Jurkat, Clone E6-1 (cell line): ENCODE measurements at places on chromosomes 11 and 22.

DNA sequence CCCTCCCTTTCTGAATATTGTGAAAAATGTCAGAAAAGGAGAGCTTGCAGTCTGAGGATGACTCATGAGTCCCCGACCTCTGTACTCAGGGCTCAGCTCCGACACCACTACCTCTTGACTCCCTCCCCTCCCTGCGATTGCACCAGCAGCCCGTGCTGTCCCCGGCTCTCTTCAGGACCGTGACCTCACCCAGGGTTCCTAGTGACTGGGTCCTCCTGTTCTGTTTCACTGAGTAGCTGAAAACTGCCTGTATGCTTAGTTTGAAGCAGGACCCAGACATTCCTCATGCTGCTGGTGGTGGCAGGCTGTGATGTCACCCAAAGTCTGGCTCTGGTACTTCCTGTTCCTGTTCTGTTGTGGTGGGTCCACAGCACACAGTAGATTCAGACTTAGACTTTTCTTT lies 11.7 kb downstream of the PHRF1 start:
- DNase-seq: no peak

DNA sequence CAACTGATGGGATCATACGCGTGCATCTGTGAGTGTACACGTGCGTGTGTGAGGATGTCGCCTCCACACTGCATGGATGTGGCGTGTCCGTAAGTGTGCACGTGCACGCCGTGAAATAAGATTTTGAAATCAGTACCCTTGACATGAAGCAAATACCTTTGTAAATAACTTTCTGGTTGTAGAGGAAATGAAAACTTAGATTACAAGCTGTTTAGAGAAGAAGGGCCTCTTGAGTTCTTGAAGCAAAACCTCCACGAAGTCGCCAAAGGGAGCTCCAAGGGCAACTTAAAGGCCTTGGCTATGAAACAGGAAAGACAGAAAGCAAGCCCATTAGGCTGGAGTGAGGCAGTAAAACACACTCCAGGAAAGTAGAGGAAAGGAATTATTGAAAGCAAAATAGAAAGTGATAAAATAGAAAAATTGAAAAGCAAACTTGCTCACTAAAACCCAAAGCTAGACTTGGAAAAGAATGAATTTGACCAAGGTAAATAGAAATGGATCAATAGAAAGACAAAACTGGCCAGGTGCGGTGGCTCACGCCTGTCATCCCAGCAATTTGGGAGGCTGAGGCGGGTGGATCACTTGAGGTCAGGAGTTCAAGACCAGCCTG lies 29.7 kb upstream of the TOLLIP start:
- DNase-seq: no peak

DNA sequence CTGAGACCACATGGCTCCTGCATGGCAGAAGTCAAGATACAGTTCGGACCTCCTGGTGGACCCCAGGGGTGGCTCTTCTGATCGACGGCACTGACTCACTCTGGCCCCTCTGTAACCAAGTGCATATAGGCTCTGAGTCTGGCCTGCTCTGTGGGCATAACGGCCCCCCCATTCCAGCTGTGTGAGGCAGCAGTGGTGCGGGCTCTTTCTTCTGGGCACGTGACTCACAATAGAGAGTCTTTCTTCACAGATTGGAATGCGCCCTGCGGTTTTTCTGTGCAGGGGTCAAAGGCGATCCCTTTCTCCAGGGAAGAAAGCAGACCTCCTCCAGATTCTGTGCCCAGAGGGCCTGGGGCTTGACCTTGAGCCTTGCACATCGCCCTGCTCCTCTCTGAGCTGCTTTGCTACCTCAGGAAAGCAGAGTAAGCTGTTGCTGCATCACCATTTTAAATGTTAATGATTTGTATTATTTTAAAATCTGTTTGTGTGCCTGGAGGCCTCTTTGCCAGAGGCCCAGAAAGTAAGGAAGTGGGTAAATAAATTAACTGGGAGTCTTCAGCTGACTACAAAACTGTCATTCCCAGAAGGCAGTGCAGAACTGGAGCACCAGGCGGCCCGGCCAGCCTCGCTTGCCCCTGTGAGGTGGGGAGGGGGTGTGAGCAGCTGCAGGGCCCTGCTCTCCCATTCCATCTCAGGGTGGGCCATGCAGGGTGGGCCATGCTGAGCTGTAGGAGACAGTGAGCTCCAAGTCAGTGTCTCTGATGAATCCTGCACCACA lies 199.0 kb downstream of the GRIK4 start:
- no peak for DNase-seq

DNA sequence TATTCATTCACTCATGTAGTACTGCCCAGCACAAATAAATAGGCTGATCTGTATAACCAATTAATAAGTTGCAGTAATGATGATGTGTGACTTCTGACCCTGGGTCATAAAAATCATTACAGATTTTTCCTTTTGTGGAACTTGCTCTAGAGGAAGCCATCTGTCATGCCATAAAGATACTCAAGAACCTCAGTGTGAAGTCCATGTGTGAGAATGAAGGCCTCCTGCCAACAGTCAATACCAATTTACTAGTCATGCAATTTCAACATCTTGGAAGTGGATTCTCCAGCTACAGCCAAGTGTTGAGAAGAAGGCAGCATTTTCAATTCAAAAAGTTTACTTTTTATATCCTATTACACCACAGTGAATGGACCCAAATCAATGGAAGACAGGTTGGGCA lies 435.6 kb upstream of the LRRC4C start:
- DNase-seq: no peak

DNA sequence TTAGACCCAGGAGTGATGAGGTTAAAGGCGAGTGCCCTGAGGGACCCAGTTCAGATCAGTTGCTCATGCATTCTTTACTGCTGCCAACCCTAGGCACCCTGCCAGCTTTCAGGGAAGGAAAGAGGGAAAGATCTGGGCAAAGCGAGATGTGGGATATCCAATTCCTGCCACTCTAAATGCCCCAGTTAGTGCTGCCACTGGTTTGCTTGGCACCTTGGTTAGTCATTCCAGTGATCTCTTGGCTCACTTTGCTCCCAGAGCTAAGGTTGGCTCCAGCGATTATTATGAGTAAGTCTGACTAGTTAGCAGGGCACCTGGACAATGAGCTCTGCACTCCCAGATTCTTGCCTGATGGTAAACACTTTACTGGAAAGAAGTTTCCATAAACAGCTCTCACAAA lies 85.0 kb downstream of the INSC start:
- DNase-seq: no peak

GRCh38 chr22:37196539-37197450 lies 8.7 kb upstream of the C1QTNF6 start:
- DNase-seq: no peak

- DNase-seq: no peak
Observed at GRCh38 chr11:74000307-74001133, 8.4 kb downstream of the UCP3 start.

DNA sequence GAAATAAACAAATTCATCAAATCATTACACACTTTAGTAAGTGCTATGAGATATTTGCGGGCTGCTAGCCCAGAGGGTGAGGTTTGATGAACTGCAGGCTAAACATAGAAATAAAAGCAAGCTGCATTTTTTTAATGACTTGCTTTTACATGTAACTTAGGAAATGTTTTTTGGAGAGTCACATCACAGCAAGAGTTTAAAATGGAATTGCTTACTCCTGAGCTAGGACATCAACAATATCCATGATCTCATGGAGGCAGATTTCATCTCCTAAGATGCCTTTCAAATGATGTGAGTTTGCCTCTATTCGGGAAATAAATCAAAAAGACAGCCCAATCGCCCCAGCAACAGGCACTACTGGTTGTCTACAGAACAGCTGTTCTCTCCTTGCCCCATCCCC lies 73.4 kb upstream of the CD44 start:
- DNase-seq: no peak

DNA sequence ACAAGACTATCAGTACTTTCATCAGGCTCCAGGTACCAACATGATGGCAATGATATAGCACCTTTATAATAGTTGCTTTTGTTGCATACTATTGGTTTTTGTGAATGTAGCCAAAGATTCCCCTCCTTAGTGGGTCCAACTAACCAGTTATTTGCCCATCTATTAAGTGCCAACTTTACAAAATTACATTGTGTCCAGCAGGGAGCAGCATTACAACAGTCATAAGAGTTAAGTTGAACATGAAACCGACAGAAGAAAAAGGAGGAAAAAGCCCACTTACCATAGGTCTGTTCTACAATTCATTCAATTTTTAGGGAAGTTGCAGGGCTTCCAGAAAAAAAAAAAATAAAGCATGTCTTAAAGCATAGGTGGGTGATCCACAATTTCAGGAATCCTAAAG lies 21.6 kb downstream of the IMMP1L start:
- DNase-seq: peak; percentile 31

GRCh38 chr11:126739499-126740145 lies 260.9 kb downstream of the KIRREL3 start:
- no peak for DNase-seq

GRCh38 chr11:110123003-110123402 lies 29.8 kb downstream of the ZC3H12C start:
- DNase-seq: no peak

- DNase-seq: peak; percentile 33
Observed at GRCh38 chr11:58513747-58514367, 6.0 kb upstream of the OR5B21 start.

GRCh38 chr11:8362491-8362890 lies 98.8 kb upstream of the LMO1 start:
- no peak for DNase-seq

DNA sequence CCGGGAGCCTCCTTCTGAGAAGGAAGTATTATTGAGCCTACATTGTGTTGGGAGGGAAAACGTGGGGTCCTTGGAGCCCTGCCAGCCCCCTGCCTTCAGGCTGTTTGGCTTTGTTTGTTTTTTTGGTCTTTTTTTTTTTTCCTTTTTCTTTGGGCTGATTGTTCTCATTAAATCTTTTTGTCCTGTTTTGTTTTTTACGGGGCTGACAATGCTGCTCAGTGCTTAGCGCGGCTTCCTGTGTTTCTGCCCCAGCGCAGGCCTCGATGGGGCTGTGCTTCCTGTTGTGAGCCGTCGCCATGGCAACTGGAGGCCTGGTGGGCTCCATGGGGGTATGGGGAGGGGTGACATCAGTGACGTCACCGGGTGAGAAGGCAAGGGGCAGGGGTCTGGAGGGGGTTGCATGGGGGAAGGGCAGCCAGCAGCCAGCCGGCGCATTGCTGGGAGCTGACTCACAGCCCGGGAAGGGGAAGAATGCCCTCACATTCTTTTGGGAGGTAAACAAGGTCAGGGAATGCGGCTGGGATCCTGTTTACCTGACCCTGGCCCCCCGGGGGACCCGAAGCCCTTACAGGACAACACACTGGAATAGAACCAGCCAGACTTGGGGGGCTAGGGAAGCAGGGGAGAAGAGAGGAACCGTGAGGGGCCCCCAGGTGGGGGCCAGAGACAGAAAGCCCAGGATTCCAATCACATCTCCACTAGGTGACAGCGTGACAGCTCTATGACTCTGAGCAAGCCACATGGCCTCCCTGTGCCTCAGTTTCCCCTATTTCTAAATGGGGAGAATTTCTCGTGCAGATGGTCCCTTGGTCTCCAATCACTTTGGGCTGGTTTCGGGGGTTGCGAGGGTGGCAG lies 22.2 kb upstream of the CBX7 start:
- DNase-seq: peak; percentile 66

- DNase-seq: no peak
Observed at GRCh38 chr11:104727768-104728167, 170.5 kb downstream of the CASP12 start.

DNA sequence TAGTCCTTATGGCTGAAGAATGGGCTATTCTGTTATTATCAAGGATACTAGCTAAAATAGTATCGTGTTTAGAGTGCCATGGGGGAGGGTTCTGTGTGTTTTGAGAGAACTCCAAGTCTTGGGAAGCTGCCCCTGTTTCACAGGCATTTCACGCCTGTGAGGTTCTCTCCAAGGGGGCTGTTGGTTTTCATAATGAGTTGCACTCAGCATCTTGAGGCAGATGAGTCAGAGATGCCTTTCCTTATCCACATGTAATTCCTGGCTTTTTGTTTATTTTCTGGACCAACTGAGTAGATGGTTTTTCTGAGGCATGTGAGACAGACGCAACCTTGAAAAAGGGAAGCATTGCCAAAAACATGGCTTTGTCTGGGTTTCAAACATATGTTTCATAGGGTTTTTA lies 203.7 kb downstream of the ARHGAP42 start:
- no peak for DNase-seq

DNA sequence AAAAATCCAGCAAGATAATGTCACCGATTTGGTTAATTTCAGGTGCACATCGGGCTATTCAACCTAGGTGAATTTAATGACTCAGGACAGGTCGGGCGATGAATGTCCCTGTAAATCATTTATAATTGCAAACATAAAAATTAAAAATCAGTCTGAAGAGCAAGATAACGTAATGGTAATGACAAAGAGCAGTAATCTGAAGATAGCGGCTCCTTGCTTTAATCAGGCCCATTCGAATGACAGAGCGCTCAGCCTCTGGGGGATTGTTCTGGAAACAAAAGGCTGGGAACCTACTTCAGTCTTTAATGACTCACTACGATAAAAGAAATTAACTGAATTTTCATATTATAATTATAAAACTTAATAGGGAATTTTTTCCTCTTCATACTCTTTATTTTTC lies 61.3 kb downstream of the RCN1 start:
- no peak for DNase-seq

- no peak for DNase-seq
Observed at GRCh38 chr11:128691802-128692752, 1.8 kb upstream of the FLI1 start.

DNA sequence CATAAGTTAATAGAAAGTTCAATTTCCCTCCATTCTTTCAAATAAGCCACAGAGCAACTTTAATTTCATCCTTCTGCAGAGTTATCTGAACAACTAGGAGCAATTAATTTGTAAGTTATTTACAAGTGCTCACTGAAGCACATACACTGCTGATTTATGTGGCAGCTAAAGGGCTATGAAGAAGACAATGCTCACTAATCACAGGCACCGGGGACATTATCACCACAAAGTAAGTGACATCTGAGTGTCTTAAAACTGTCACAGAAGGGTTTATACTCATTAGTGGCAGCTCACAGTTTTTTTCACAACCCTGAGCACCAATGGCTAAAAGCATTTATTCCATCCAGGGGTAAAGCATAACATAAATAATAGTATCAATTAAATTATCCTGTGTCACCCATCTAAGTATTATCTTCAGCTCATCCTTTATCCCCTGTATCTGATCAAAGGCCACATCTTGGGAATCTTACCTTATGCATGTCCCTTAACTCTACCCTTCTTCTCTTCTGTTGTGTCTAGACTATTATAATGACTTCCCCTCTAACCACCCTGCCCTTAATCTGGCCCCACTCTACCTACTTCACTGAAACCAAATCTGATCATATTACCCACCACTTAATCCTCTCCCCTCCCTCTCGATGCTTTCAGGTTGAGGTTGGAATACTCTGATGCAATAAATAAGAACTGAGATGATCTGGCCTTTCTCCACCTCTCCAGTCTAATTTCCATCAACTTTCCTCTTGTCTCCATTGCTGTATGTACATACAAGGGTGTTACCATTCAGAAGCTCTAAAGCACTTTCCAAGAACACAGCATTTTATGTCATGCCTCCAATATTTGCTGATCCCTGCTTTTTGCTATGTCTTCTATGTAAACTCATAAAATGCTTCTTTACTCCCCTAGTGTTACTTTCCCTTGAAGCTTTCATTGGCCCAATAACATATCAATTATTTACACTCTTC lies 252.7 kb downstream of the CASP12 start:
- no peak for DNase-seq
